Activated CD8-positive, alpha-beta memory T cell treated with anti-CD3 and anti-CD28 coated beads for 48 hours (primary cell): ENCODE measurements at places on chromosomes 3 and 15.

- DNase-seq = no peak
These were observed 60.9 kb downstream of the MSL2 start for GRCh38 chr3:136135039-136135802.

- no peak for DNase-seq
These were observed 35.0 kb downstream of the ATP2B2 start for GRCh38 chr3:10470120-10471053.

DNA sequence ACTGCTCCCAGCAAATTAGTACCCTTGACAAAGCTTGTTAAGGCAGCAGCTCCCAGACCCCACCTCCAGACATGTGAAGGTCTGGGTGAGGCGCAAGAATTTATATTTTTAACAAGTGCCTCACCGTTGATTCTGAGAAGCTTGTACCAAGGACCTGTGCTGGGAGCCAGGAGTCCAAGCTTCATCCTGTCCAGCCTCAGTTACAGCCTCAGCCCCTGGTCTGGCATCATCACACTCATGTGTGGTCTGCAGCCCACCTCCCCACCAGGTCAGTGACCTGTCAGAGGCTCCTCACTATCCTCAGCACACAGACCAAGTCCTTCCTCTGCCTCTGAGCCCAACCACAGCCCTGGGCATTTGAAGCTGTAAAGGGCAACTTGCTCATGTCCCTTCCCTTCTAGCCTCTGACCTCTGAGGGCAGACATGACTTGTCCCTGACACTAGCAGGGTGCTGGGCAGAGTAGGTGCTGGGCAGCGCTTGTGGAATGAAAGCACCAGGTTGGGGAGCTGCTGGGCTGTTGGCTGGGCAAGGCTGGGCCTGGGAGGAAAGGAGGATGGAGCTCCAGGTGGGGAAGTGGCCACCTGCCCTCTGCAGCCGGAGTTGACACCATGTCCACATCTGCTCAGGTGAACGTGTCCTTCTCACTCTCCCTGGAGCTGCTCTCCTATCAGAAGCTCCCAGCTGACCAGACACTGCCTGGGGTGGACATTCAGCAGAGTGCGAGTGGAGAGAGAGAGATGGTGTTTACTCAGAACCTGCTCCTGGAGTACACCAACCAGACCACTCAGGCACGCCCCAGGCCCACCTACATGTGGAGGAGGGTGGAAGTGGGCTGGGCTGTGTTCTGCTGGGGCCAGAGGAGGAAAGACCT lies 16.9 kb downstream of the ACAA1 start:
- no peak for DNase-seq

- no peak for DNase-seq
These were observed 168.1 kb upstream of the OSTN start for GRCh38 chr3:191030929-191031328.

- DNase-seq = no peak
These were observed 17.0 kb upstream of the SENP7 start for GRCh38 chr3:101529816-101530685.

GRCh38 chr3:133992381-133992780 lies 37.3 kb downstream of the SLCO2A1 start:
- no peak for DNase-seq

- DNase-seq = no peak
These were observed 34.8 kb downstream of the LINGO1 start for GRCh38 chr15:77597804-77598453.

GRCh38 chr3:182294256-182294655 lies 499.0 kb upstream of the ATP11B start:
- no peak for DNase-seq

DNA sequence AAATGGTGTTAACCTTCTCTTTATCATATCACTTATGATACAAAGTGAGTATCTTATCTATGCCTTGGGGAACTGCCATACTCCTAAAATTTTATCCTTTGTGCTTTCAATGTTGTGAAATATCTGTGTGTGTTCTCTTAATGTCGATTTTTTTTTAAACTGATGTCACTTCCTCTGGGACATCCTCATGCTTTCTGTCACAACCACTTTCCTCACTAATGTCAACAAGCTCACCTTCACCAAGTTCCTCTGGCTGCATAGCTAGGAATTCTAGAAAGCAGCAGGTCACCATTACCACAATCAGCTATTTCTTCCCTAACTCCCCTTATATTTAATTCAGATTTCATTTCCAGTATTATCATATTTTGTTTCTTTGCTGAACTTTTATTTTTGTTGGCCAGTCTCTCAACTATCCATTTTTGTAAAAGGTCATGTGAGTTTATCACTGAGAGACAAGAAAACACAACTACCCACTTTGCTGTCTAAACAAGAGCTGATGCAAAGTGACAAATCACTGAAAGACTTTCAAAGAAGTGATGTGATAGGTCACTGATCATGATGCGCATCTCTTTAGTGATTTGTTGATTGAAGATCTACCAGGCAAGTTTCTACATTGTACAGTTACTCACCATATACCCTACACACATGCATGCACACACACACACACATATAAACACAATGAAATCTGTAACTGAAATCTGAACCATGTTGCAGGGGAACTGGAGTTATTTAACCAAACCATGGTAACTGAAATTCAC lies 369.0 kb downstream of the ULK4 start:
- no peak for DNase-seq
